Natural killer cell (primary cell): ENCODE measurements at places on chromosomes 3 and 15. TPM values are rescaled to one million over a fixed set of nuclear protein-coding genes. Genes with fewer than 3 reads are reported as not detected.

Gene CD276
- total RNA-seq = not detected

Gene PSTPIP1
- total RNA-seq = 218 TPM

Gene CCDC39
- total RNA-seq = not detected

Gene EPHB1
- not detected for total RNA-seq

Gene ELL3
- 0.88 TPM for total RNA-seq

Gene GOLGA6L7
- total RNA-seq = not detected

Gene NEO1
- 17.4 TPM for total RNA-seq

Gene MRPL47
- 23.2 TPM for total RNA-seq

Gene FOXB1
- not detected for total RNA-seq

Gene USP4
- total RNA-seq = 110 TPM

Gene PYDC2
- total RNA-seq = not detected

Gene NTRK3
- not detected for total RNA-seq

Gene RBPMS2
- total RNA-seq = 14.7 TPM

Gene SLC22A14
- not detected for total RNA-seq

Gene ITGA11
- total RNA-seq = not detected

Gene DUOXA2
- total RNA-seq = not detected

Gene RARB
- not detected for total RNA-seq

Gene EPB42
- not detected for total RNA-seq

Gene FBXO40
- not detected for total RNA-seq

Gene CPA3
- total RNA-seq = not detected

Gene GOLGA8S
- total RNA-seq = 6.0 TPM

Gene MEX3B
- 1.4 TPM for total RNA-seq

Gene TMEM212
- not detected for total RNA-seq

Gene GMPPB
- 24.1 TPM for total RNA-seq

Gene DCP1A
- total RNA-seq = 36.5 TPM

Gene ST8SIA2
- total RNA-seq = not detected

Gene ILDR1
- total RNA-seq = not detected

Gene GOLGA8M
- 24.6 TPM for total RNA-seq

Gene BFSP2
- total RNA-seq = not detected

Gene CKMT1A
- total RNA-seq = not detected

Gene CCR2
- 9.8 TPM for total RNA-seq

Gene AADACL2
- not detected for total RNA-seq

Gene MUSTN1
- 7.7 TPM for total RNA-seq

Gene KCNMB3
- 1.4 TPM for total RNA-seq

Gene SPINK8
- total RNA-seq = not detected

Gene ULK3
- 75.1 TPM for total RNA-seq

Gene LINGO1
- total RNA-seq = not detected

Gene CRBN
- 139 TPM for total RNA-seq

Gene ANKDD1A
- total RNA-seq = 13.9 TPM
